Lower lobe of right lung (tissue), 2 donors: ENCODE measurements at places on chromosomes 1 and 21. TPM values are rescaled to one million over a fixed set of nuclear protein-coding genes. Genes with fewer than 3 reads are reported as not detected.

The FMN2 gene
- total RNA-seq: 1.1 TPM

The DCST1 gene
- total RNA-seq: not detected

The CYYR1 gene
- total RNA-seq: 28.1 TPM

The MATN1 gene
- total RNA-seq: not detected

The MRAP gene
- total RNA-seq: not detected

The TCHHL1 gene
- not detected for total RNA-seq

The HNRNPCL4 gene
- total RNA-seq: not detected

The FAM72C gene
- total RNA-seq: not detected

The LRRC53 gene
- not detected for total RNA-seq

The C1orf185 gene
- not detected for total RNA-seq

The PINK1 gene
- total RNA-seq: 57.2 TPM

The LEFTY2 gene
- 1.2 TPM for total RNA-seq

The PTPRC gene
- 214 TPM for total RNA-seq

The IFNLR1 gene
- total RNA-seq: 11.7 TPM

The PADI4 gene
- total RNA-seq: 7.2 TPM

The FAM177B gene
- total RNA-seq: 0.56 TPM

The CHI3L1 gene
- 22.2 TPM for total RNA-seq

The OR2L8 gene
- total RNA-seq: not detected

The KRTAP13-2 gene
- not detected for total RNA-seq

The OMA1 gene
- 33.4 TPM for total RNA-seq

The HIPK1 gene
- 95.0 TPM for total RNA-seq

The SFN gene
- total RNA-seq: 47.5 TPM

The CR2 gene
- 0.09 TPM for total RNA-seq

The S100A7 gene
- total RNA-seq: not detected

The SRSF4 gene
- 73.9 TPM for total RNA-seq

The GJA4 gene
- total RNA-seq: 16.1 TPM

The LAMB3 gene
- total RNA-seq: 47.2 TPM

The ERICH3 gene
- 8.1 TPM for total RNA-seq

The RGS1 gene
- 16.3 TPM for total RNA-seq

The OR2T2 gene
- total RNA-seq: not detected

The SMPDL3B gene
- 15.4 TPM for total RNA-seq

The SPAG17 gene
- 9.9 TPM for total RNA-seq

The BSND gene
- not detected for total RNA-seq

The ATP1A2 gene
- total RNA-seq: 4.5 TPM

The ZNF593 gene
- 18.0 TPM for total RNA-seq

The AGMAT gene
- not detected for total RNA-seq

The CRYBG2 gene
- total RNA-seq: 2.1 TPM

The TCHH gene
- total RNA-seq: 0.15 TPM

The SYT14 gene
- total RNA-seq: not detected

The LCE3D gene
- total RNA-seq: not detected

The C1orf226 gene
- total RNA-seq: 6.3 TPM

The PODN gene
- total RNA-seq: 64.0 TPM

The AHDC1 gene
- 23.7 TPM for total RNA-seq

The C1orf116 gene
- total RNA-seq: 123 TPM

The RSPO1 gene
- total RNA-seq: 4.3 TPM

The CRP gene
- not detected for total RNA-seq

The CELA3A gene
- total RNA-seq: not detected

The SPATA46 gene
- not detected for total RNA-seq

The SAMSN1 gene
- total RNA-seq: 21.5 TPM

The RORC gene
- total RNA-seq: 21.7 TPM

The CLCA4 gene
- total RNA-seq: not detected

The MANEAL gene
- total RNA-seq: 4.9 TPM

The GPR153 gene
- 16.6 TPM for total RNA-seq

The KDF1 gene
- 8.1 TPM for total RNA-seq

The EFNA3 gene
- 1.0 TPM for total RNA-seq

The USH2A gene
- total RNA-seq: not detected

The REN gene
- 0.59 TPM for total RNA-seq

The CNN3 gene
- 151 TPM for total RNA-seq

The PPIAL4G gene
- total RNA-seq: not detected
